Epithelial cell of proximal tubule (primary cell): ENCODE measurements at places on chromosomes 5 and 9. TPM values are rescaled to one million over a fixed set of nuclear protein-coding genes. Genes with fewer than 3 reads are reported as not detected.

The CKMT2 gene
- total RNA-seq, result not detected in 2 replicates

The LCN9 gene
- total RNA-seq, result not detected in 2 replicates

The GFRA3 gene
- total RNA-seq, result 0.12 and 0.29 TPM in 2 replicates

The KCNV2 gene
- not detected in 2 replicates for total RNA-seq

The FOXD4L4 gene
- not detected in 2 replicates for total RNA-seq

The DBH gene
- total RNA-seq, result not detected in 2 replicates

The ISOC1 gene
- total RNA-seq, result 31.0 and 39.4 TPM in 2 replicates

- no peak for DNase-seq
Measured at GRCh38 chr9:123246534-123246933, 21.9 kb downstream of the STRBP start.

DNA sequence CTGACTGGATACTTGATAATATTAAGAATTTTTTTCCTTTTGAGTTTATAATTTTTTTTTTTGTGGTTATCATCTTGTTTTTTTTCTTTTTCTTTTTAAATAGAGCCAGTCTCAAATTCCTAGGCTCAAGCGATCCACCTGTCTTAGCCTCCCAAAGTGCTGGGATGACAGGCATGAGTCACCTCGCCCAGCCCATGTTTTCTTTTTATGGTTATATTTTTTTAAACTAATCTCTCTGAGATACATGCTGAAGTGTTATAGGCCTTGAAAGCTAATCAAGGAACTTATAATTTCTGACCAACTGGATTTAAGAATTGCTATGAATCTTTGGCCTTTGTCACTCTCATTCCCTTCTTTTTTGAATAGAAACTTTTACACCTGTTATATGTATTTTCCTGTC lies 6.8 kb upstream of the AMACR start:
- DNase-seq, result no peak

- DNase-seq, result no peak
Measured at GRCh38 chr5:65801352-65801783, 79.4 kb downstream of the NLN start.

GRCh38 chr5:178227138-178227659 lies 5.4 kb downstream of the PHYKPL start:
- DNase-seq, result no peak

DNA sequence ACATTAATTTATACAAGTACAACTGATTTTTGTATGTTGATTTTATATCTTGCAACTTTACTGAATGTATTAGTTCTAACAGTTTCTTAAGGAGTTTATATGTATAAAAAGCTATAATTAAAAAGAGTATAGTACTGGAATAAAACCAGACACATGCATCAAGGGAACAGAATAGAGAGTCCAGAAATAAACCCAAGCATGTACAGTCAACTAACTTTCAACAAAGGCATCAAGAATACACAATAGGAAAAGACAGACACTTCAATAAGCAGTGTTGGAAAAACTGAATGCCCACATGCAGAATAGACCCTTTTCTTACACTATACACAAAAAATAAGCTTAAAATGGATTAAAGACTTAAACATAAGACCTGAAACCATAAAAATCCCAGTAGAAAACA lies 170.9 kb downstream of the ICE1 start:
- no peak for DNase-seq
